ENCODE measurements at places on chromosomes 6 and 20. TPM values are rescaled to one million over a fixed set of nuclear protein-coding genes. Genes with fewer than 3 reads are reported as not detected.
A peak's percentile ranks its signal among the peaks of the same experiment; 100 is the strongest.

Gene TMEM74B
- total RNA-seq = 0.07 TPM

DNA sequence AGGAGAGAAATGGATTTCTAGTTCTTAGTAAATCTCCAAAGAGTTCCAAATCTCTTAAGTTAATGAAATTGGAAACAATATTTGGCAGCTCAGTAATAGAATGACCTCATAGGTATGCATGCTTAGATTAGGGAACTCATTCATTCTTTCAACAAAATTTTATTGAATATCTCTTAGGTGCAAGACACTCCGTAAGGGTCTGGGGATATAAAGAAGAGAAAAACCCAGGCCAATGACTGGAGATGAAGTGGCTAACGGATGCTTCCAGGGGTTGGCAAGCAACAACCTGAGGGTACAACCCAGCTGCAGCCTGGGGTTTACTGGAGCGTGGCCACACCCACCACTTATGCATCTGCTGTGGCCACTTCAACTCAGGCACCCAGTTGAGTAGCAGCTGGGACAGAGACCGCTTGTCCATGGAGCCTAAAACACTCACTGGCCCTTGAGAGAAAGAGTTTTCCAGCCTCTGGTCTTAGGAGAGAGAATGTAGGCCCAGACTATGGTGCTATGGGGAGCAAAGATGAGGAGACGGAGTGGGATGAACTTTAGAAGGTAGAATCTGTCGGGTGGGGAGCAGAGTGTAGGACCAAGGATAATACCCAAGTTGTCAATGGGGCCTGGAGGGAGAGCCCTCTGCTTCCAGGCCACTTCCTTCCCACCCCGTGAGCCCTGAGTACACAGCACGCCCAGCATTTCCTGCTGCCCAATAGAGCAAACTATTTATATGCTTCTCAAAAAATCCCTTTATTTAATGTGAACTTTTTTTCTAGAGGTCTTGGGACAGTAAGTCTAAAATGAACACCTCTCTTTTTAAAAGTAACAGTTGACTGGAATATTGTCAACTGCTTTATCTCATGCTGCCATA lies 46.8 kb upstream of the PXDC1 start:
- no peak for DNase-seq

DNA sequence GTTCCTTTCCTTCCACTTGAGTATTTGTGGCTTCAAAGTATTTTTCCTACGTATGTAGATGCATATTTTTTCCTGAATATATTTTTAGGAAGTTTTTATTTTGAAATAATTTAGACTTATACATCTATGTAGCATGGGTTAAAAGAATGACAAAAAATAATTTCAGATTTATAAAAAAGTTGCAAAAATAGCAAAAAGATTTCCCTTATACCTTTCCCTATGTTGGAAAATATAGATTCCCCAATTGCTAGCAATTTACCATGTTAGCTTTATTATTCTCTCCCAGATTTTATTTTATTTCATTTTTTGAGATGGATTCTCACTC lies 69.8 kb downstream of the SCAND1 start:
- DNase-seq = no peak

GRCh38 chr6:21679761-21680265 lies 86.3 kb downstream of the SOX4 start:
- no peak for DNase-seq

GRCh38 chr6:144447472-144447871 lies 162.3 kb downstream of the UTRN start:
- peak; percentile 10 for DNase-seq

Data from pulmonary artery endothelial cell (primary cell).